Hypothalamus (tissue), 51 donors: ENCODE measurements at places on chromosomes 3 and 15.

- DNase-seq = no peak
Measured at GRCh38 chr3:27312044-27312668, 57.0 kb downstream of the NEK10 start.

- no peak for DNase-seq
Measured at GRCh38 chr3:150739877-150740645, 22.9 kb downstream of the SIAH2 start.

DNA sequence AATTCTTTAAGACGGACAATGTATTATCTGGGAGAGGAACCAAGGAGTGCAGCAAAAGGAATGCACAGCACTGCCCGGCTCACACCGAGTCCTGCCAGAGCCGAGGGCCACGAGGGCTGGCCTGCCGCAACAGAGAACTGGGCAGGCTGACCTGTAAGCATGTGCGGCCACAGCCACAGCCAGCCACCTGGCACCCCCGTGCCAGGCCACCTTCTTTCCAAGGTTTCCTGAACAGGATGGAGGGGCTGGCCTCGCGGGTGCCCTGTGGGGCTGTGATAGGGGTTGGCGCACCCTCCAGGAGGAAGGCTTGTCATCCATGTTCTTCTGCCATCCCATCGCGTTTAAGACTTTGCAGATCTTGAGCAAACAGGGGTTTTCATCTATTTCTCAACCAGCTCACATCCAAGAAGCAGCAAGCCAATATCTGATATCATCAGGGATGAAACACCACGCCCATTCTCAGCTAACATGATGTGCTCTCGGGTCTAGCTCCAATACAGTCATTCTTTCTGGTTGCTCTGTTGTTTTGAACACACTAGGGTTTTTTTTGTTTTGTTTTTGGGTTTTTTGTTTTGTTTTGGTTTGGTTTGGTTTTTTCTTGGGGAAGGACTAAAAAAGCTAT is 10.2 kb downstream of the CA12 start:
- no peak for DNase-seq

- no peak for DNase-seq
Measured at GRCh38 chr3:126269354-126269753, 87.9 kb downstream of the KLF15 start.
